Fibroblast of pulmonary artery (primary cell): ENCODE measurements at places on chromosomes 12 and 14.

DNA sequence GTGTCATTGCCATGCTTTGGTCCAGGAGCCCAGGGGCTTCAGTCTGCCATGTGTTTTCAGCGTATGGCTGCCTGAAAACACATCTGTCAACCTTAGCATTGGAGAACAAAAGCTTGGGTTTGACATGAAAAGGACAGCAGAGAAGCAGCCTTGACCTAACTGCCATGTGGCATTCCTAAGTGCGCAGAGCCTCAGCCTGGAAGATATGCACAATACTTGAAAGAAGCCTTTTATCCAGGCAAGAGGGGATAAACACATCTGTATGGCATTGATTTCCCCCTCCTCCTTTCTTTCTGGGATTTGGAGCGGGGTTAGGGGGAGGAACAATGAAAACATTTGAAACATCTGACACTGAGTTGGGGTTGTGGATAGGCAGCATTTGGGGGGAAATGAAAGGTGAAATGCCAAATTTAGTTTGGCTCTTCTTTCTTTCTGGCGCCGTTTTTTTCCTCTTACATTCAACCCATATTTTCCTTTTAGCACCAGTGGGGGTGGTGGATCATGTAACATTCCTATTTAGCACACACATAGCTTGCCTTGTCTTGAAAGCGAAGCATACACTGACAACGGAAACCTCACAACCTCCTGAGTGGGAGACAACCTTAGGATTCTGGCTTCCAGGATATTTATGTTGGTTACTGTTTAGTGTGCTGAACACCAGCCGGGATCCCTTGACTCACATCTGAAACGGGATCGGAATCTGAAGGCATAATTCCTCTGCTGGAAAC lies 177.0 kb downstream of the C12orf75 start:
- DNase-seq, result peak; percentile 56

GRCh38 chr12:103758310-103759089 lies 82.5 kb downstream of the NT5DC3 start:
- no peak for DNase-seq

DNA sequence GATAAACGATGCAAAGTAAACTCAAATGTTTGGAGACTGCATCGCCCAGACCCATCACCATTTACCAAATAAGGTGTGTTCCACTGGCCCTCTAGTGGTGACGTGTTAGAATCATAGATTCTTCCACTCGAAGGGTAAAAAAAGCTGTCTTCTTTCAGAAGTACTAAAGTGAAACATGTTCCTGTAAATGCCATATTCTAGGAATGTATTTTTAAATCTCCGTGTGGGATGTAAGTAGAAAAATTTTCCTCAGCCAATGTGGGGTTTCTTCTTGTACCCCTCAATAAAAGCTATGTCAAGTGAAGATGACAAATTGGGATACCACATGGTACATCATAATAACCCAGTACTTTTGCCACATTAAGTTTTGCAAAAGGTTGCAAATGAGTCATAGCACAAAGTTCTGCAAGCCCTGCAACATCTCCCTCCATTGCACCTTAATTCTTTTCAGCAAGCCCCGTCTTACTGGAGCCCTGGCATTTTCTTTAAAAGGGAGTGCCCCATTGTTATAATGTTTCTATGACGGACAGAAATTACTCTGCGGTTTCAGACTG lies 100.8 kb downstream of the CCER1 start:
- DNase-seq, result peak; percentile 78

- DNase-seq, result no peak
Measured at GRCh38 chr12:623172-623864, 39.9 kb downstream of the NINJ2 start.

DNA sequence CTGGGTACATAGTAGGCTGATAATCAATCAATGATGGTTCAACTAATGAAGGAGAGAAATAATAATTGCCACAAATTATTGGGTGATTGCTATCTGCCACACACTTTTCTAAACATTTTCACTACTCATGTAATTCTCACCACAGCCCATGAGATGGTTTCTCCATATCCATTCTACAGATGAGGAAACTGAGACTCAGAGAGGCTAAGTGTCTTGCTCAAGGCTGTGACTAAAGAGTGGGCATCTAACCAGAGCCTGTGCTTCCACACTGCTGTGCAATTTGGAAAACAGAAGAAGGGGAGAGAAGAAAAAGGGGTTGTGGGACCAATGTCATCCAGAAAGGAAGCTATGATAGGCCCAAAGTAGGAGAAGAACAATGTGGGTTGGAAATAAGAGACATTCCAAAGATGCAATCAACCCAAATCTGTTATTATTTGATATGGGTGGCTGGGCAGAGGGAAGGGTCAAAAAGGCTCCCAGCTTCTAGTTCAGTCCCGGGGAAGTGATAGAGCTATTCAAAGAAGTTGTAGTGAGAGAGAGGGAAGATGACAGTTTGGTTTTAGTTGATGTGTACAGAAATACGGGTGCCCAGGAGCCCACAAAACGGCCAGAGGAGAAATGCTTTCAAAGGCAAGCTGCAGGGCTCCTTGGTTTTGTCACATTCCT lies 483 bp upstream of the NR1H4 start:
- DNase-seq, result no peak

DNA sequence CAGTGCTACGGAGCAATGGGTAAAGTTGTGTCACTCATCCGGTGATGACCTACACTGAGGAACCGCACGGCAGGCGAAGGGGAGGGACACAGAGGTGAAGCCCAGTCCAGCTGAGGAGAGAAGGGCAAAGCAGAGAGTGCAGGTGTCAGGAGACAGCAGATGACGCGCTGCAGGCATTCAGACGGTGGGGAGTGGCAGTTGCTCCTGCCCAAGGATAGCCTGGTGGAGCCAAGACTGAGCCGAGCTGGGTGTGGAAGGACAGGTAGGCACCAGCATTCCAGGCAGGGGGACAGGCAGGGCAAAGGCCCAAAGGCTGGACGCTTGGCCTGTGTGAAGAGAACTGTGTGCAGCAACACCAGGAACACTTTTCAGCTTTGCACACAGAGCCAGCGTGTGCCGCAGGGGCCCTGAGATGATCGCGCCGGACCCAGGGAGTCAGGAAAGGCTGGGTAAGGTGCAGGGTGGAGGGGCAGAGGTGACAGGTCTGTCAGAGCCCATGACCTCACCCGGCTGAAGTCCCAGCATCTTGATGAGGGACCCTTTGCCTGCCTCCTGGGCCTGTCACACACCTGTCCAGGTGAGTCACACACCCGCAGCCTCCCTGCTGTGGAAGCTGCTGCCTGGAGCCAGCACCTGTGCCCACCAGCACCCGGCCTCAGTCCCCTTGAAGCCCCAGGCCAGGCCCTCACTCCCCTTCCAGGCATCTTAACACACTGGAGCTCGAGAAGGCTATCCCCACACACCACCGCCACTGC lies 48.4 kb downstream of the TSPAN11 start:
- no peak for DNase-seq
